Kasumi-1 (cell line): ENCODE measurements at places on chromosomes 11 and 22.

GRCh38 chr11:104015649-104016415 is 20.6 kb upstream of the DDI1 start:
- no peak for DNase-seq

- DNase-seq: no peak
Measured at GRCh38 chr11:61773356-61773755, 19.0 kb downstream of the TMEM258 start.

DNA sequence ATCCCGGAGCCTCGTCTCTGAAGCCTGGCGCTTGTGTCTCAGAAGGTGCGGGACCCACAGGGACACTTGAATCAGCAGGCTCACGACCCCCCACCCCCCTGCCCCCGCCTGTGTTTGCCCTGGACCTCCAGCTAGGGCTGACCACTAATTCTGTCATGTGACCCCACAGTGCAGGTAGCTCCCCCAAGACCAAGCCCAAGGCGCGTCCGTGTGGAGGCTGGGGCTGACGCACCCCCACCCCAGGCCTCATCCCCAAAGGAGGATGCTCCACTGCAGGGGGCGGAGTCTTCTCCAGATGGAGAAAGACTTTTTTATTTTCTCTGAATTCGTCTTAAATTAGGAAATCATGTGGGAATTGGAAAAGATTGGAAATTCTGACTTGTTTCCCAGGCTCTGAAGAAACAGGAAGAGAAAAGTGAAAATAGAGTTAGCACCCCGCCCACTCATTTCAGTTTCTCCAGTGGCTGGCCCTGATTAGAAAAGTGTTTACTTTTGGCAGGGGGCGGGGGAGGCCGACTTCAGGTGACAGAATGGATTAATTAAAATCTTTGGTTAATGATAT is 1.0 kb upstream of the RELA start:
- DNase-seq: peak; percentile 39

GRCh38 chr11:3163241-3163981 is 1.7 kb downstream of the OSBPL5 start:
- DNase-seq: no peak

GRCh38 chr22:33920197-33920540 is at the start of gene LARGE1:
TSS of gene LARGE1 (minus strand) at chr22:33920476.
- DNase-seq: no peak

DNA sequence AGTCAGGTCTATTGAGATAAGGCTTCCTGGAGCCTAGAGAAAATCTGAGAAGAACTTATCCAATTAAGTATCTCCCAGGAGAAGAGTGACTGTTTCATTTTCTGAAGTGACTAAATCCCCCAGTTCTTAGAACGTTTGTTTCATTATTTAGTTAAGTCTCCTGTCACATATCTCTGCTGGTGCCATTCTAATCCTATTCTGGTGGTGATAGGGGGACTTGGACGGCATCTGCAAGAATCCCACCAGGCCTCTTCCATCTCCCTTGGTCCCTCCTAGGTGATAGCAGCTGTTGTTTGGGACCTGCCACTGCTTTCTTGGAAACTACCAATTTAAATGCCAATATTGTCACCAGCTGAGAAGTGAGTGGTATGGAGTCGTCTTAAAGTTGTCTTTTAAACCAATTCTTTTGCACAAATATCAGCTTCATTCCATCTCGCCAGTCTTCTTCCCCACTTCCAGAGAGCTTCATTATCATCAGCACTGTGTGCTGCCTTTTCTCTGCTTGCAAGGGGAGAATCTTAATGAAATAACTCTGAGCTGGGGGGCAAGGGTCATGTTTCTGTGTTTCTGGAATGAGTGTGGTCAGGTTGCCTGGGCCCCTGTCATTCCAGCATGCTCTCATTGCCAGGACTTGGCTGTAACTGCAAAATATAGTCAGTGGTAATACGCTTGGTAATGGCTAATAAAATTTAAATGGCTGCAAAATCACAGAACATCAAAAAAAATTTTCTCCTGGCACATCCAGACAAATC is 104.8 kb downstream of the LDLRAD3 start:
- DNase-seq: no peak

- DNase-seq: no peak
Measured at GRCh38 chr11:16856022-16856471, 117.6 kb downstream of the C11orf58 start.

DNA sequence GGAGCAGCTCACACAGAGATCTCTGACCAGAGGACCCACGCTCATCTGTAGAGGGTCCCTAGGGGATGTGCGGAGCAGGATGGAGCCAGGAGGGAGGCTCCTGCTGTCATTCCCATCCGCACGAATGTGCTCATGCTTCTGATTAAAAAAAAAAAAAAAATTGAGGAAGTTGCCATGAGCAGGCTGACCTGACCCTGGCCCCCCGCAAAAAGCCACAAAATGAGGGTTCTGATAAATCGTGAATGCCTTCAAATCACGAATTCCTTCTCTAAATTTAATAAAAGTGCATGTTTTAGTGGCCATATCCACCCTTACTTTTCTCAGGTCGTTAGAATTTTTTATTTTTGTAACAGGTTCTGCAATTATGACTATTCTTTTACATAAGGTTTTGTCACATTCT is 378.2 kb downstream of the OPCML start:
- no peak for DNase-seq

DNA sequence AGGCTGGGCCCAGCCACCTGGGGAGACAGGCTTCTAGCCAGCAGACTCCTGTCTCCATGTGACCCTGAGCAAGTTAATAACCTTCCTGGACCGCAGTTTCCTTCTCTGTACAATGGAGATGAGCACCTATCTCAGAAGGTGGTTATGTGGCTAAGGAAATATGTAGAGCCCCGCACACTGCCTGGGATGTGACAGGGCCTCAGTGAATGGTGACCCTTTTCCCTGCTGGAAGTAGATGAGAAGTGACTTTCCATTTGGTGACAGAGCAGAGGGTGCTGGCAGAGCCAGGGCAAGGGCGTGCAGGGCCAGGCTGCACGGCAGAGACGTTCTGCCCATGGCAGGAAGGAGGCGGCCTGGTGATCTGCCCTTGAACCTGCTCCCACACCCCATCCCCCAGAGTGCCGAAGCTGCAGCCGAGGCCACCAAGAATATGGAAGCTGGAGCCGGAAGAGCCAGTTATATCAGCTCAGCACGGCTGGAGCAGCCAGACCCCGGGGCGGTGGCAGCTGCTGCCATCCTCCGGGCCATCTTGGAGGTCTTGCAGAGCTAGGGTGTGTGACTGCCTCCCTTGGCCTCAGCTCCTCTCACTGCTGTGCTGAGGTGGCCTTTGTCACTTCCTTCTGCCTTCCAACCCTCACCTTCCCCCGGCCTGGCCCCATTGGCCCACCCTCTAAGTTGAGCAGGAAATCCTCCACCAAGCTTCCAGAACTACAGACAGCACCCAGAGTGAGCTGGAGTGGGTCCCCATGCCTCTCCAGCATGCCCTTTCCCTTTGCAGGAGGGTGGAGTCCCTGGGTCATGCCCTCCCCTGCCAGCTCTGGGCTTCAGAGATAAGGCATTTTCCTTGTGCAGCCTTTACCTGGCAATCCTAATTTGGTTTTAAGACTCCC is 13.2 kb downstream of the TKFC start:
- peak; percentile 34 for DNase-seq

DNA sequence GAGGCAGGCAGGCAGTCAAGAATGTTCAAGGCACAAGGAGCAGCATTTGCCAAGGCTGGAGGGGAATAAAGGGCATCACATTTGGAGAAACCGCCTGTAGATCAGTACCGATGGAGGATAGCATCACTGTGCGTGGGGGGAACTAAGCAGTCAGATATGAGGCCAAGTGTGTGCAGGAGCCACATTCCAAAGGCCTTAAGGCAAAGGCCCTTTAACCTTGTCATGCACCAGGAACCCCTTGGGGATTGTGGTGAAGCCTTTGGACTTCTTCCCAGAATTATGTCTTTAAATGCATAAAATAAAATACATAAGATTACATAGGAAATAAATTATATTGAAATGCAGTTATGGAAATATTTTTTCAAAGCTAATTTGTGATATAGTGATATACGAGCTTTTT is 532.1 kb downstream of the BUD13 start:
- no peak for DNase-seq

DNA sequence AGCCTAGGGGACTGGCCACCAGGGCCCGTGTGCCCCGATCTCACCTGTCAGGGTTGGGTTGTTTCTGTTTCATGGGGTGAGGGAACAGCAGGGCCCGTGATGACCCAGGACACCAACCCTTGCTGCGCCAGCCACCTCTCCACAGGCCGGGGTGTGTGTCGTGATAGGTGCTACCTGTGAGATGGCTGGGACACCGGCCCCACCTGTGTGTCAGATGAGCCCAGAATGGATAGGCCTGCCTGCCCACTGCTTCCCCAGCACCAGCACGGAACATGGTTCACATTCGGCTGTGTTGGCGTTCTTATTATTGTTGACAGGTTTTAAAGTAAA is 7.1 kb downstream of the CLDN5 start:
- DNase-seq: no peak

GRCh38 chr11:28209906-28210305 is 101.7 kb downstream of the METTL15 start:
- no peak for DNase-seq

DNA sequence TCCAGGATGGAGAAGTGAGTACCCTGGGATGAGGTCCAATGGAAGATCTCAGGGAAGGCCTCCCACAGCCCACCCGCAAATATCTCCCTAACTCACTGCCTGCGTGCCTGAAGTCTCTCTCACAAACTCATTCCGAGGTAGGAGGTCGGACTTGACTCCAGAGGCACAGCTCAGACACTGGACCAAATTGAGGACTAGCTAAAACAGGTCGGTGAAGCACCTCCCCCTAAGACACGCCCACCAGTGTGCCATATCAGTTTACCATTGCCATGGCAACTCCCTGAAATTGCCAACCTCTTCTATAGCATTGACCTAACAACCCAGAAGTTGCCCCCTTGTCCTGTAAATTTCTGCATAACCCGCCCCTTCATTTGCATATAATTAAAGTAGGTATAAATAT is 17.5 kb downstream of the RPL3 start:
- no peak for DNase-seq

DNA sequence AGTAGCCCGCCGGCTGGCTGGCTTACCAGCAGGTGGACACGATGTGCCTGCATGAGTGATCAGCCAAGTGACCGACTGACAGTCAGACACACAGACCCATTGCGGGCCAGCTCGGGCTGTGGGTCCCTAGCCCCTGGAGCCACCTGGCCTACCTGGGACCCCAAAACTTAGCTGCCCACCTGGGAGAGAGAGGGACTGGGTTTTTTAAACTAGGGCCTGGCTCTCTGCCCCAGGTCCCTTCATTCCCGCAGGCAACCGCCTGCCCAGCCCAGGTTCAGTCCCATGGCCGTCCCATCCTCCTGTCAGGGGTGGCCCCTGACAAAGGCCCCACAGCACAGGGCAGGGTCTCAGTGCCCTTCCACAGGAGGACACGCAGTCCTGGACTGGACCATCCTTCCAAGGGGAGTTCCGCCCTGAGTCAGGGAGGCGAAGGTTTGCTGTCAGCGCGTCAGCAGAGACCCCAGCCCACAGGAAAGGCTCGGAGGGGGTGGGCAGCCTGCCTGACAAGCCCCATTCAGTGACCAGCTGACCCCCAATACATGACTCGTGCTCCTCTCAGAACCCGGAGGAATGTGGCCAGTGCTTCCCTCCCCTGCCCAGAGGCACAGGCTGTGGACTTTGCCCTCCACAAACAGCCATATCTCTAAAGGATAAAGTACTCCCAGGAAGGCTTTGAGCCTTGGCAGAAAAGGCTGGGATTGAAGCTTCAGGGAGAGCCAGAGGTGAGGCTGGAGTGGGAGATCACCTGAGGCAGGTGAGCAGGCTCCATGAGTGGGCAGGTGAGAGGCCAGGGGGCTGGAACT is 8.4 kb downstream of the SLCO2B1 start:
- DNase-seq: no peak

- DNase-seq: no peak
Measured at GRCh38 chr11:67266449-67267187, at the start of gene GRK2. TSS of gene GRK2 (plus strand) at chr11:67266473. CDS start at chr11:67266700, 227 bp downstream.

GRCh38 chr11:120633616-120634393 is 122.3 kb downstream of the GRIK4 start:
- no peak for DNase-seq

DNA sequence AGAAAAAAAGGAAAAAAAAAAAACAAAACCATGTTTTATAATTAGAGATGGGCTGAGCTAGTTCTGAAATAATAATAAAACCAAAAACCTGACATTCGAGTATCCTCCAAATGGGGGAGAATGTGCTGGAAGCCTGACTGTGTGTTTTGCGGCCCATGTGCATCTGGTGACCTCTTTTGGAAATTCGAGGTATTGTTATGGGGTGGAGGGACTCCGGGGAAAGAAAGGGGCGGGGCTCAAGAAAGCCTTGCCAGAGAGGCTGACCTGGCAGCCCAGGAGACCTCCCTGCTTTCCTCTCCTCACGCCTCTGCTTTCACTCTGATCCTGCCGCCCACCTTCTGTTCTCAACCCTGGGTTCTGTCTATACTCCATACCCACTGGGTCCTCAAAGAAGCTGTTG is 72.9 kb downstream of the CTTN start:
- peak; percentile 26 for DNase-seq

GRCh38 chr11:129395883-129396282 is 20.2 kb downstream of the BARX2 start:
- no peak for DNase-seq

GRCh38 chr22:23115825-23116494 is 25.8 kb downstream of the RSPH14 start:
- DNase-seq: no peak

GRCh38 chr11:126570489-126570888 is 215.0 kb downstream of the ST3GAL4 start:
- no peak for DNase-seq

GRCh38 chr11:30984827-30985226 is 384.7 kb downstream of the DCDC1 start:
- no peak for DNase-seq

GRCh38 chr11:38900211-38900610 is 2302.2 kb upstream of the RAG2 start:
- no peak for DNase-seq

- no peak for DNase-seq
Measured at GRCh38 chr11:100445231-100445735, 241.8 kb upstream of the ARHGAP42 start.

GRCh38 chr11:13876423-13876822 is 86.1 kb upstream of the SPON1 start:
- no peak for DNase-seq

GRCh38 chr11:94727819-94728218 is 40.3 kb upstream of the AMOTL1 start:
- DNase-seq: no peak

DNA sequence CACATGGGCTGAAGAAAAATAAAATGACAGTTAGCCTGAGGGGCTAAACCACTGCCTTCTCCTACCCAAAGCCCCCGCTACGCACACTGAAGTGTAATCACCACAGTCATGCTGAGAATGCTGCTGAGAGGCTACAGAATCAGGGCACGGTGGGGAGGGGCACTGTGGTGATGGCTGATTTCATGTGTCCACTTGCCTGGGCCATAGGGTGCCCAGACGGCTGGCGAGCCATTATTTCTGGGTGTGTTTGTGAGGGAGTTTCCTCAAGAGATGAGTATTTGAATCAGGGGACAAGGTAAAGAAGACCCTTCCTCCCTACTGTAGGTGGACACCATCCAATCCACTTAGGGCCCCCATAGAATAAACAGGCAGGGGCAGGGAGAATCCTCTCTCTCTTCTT is 1313.2 kb downstream of the TBC1D22A start:
- DNase-seq: no peak

GRCh38 chr22:34489861-34490260 is 569.6 kb upstream of the LARGE1 start:
- no peak for DNase-seq

- no peak for DNase-seq
Measured at GRCh38 chr11:13040969-13041561, 31.9 kb downstream of the RASSF10 start.

- DNase-seq: no peak
Measured at GRCh38 chr11:92929246-92929645, 40.2 kb upstream of the MTNR1B start.

- peak; percentile 50 for DNase-seq
Measured at GRCh38 chr11:57885298-57886050, 123.9 kb downstream of the CTNND1 start.

GRCh38 chr11:7668911-7669310 is 4.4 kb downstream of the CYB5R2 start:
- DNase-seq: no peak
